ENCODE measurements at places on chromosomes 13 and 19.

GRCh38 chr19:29016926-29017760, 195.8 kb downstream of the UQCRFS1 start:
- no peak for DNase-seq

DNA sequence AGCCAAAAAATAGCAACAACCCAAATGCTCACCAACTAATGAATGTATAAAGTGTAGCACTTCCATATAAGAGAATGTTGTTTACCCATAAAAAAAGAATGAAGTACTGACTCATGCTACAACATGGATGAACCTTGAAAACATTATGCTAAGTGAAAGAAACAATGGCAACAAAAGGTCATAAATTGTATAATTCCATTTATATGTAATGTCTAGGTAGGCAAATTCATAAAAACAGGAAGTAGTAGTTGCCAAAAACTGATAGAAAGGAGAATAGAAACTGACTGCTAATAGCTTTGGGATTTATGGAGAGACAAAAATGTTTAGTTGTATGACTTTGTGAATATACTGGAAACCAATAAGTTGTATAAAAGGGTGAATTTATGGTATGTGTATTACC, 21.6 kb downstream of the MYCBP2 start:
- DNase-seq, result no peak

- no peak for DNase-seq
Measured at GRCh38 chr13:96952595-96952994, 41.7 kb downstream of the OXGR1 start.

DNA sequence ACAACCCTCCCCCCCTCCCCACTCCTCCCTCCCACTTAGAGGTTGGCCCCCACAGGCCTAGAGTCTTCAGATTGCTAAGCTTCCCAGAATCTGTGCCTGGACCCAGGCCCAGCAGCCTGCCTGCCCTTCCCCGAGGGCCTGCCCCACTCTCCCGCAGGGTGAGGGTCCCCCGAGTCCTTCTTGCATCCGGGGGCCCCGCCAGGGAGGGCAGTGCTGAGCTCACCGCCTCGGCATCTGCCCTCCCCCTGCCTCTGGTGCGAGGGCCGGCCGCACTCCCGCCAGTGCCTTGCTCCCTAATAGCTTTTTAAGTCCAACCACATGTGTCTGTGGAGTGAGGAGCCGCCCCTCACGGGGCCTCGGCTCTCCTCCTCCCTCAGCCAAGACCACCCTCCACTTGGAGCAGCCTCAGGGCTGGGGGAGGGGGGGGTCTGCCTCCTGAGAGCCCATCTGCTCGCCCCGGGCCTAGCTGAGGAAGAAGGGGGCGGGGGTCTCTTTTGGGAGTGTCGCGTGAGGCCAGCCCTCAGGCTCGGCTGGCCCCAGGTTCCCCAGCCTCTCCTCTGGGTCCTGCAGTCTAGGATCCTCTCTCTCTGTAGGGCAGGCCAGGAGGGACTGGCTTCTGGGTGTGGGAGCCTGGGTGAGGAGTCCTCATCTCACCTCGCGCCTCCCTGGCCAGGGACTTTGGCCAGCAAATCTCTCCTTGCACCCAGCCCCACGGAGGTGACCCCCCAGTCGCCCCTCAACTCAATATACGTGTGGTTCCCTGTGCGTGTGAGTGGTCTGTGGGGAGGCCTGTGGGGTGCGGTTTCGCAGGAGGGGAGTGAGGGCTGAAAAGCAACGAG, 47.2 kb downstream of the LYL1 start:
- no peak for DNase-seq

DNA sequence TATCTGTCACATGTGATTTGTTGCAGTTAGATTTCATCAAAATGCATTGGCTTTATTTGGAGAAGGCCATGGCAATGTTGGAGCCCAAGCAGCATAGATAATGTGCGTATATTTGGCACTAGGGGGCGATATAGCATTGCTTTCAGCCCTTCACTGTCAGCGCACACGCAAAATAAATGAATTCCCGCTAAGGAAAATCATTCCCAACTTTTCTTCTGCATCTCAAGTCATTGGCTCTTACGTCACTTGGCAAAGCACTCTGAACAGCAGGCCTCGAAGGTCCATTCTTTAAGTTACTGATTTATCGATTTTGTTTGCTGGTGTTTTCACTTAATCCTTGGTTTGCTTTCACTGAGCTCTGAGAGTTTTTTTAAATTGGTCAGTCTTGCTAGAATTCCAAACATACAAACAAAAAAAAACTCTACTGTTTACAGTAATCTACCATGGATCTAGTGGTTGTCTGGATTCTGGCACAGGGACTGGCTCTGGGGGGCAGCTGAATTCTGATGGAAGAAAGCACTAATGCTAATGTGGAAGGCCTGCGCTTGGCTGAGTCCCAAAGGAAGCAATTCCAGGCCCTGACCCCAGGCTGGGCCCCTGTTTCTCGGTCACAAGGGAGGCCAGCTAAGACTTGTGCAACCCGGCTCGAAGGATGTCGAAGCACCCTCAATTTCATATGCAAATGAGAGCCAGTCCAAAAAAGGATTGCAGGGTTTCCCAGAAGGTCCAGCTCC, 97.7 kb upstream of the IPO5 start:
- peak; percentile 22 for DNase-seq

DNA sequence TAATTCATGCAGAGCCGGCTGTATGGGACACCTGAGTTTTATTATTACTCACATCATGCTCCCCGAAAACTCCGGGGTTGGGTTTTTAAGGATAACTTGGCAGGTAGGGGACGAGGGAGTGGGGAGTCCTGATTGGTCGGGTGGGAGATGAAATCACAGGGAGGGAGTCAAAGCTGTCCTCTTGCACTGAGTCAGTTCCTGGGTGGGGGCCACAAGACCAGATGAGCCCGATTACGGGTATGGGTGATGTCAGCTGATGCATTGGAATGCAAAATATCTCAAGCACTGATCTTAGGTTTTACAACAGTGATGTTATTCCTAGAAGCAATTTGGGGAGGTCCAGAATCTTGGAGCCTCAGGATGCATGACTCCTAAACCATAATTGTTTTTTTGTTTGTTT, 18.6 kb upstream of the COG3 start:
- no peak for DNase-seq

GRCh38 chr19:2266183-2266993, 10.2 kb upstream of the JSRP1 start:
- DNase-seq, result peak; percentile 63

DNA sequence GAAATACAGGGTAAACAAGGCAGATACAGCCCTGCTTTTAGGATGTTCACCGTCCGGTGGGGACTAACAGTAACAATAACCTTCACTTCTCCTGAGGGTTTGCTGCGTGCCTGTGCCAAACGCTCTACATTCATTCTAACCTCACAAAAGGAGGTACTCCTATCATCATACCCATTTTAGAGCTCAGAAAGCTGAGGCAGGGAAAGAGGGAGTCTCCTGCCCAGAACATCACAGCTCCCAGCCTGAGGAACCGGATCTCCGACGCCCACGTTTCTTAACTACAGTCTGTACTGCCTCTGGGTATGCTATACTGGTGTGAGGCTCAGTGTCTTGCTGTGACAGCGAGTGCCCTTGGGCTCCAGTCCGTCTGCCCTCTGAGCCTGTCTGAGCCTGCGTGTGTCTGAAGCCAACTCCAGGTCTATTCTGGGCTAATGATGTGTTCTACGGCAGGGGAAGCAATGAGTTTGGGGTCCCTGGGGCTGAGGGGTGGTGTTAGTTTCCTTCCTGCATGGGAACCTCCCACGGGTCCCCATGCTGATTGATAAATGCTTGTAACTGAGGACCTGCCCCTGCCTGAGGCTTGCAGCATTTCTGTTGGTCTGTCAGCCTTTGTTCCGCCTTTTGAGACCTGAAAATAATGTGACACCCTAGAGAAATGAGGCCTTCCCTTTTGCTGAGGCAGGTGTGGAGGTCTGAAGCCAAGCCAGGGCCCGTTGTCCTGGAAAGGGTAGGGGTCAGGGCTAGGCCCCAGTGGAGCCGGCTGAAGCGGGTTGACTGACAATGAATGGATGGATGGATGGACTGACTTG, 4.9 kb downstream of the LIPE start:
- no peak for DNase-seq

GRCh38 chr19:57068311-57068710, 51.5 kb upstream of the USP29 start:
- DNase-seq, result no peak

- no peak for DNase-seq
Measured at GRCh38 chr13:76792731-76793347, 93.4 kb downstream of the KCTD12 start.

DNA sequence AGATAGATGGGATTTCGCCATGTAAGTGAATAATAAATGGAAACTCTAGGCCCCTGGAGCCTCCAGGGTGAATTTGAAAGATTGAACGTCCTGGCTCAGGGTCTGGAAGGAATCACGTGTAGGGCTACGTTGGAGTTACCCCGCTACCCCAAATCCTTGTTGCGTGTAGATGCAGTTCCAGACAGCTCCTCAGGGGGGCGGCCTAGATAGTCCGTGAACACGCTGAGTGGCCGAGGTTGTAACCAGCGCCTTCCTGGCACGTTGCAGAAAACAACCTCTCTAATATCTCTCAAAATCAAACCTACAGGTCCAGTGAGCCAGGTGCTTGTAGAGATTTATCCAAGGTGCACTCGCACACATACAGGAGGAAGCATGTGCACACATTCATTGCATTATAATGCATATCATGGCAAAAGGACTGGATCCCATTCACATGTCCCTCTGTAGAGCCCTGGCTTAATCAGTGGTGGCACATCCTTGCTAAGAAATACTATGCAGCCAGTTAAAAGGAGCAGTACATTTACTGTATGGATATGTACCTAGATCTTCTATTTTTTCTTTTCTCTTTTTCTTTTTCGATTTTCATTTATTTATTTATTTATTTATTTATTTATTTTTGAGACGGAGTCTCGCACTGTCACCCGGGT, 2.5 kb upstream of the KEAP1 start:
- peak; percentile 90 for DNase-seq

DNA sequence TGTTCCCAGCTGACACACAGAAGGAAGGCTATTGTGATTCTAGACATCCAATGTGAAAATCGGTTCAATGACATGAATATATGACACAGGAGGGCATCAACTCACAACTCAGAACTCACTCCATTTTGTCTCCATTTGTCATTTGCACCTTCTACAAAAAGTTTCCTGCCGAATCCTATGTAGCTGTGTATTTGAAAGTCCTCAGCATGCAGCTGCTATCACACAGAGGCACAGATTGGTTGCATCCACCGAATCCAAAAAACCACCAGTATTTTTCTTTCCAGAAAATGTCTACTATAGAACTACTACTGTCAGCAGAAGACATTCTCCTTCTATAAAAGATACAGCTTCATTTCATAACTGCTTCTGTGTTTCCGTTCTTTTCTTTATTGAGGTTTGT, 13.3 kb downstream of the PCDH9 start:
- no peak for DNase-seq

DNA sequence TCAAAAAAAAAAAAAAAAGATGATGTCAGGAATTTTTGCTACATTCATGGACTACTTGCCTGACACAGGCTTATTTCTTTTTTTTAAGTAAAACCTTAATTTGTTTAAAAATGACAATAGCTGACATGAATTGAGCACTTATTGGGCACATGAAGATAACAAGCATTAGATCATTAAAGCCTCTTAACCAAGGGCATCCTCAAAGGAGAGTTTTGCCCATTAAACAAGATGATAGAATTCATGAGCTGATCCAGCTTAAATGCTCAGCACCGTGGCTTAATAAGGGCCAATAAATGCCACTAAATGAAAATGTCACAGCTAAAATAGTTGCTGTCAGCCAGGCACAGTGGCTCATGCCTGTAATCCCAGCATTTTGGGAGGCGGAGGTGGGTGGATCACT, 19.3 kb downstream of the FBXO17 start:
- DNase-seq, result no peak

DNA sequence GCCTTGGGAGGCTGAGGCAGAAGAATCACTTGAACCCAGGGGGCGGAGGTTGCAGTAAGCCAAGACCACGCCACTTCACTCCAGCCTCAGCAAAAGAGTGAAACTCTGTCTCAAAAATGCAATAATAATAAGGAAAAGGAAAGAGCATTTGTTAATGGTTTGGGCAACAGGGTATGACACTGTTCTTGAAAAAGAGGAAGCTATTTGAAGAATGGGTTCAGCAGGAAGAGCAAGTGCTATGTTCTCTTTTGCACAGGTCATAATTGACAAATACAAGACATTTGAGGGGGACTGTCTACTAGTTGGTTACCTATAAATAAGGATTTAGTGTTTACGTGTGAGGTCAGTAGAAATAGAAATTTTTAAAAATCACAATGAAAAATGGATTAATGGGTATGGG, 218.3 kb downstream of the DCT start:
- DNase-seq, result no peak

DNA sequence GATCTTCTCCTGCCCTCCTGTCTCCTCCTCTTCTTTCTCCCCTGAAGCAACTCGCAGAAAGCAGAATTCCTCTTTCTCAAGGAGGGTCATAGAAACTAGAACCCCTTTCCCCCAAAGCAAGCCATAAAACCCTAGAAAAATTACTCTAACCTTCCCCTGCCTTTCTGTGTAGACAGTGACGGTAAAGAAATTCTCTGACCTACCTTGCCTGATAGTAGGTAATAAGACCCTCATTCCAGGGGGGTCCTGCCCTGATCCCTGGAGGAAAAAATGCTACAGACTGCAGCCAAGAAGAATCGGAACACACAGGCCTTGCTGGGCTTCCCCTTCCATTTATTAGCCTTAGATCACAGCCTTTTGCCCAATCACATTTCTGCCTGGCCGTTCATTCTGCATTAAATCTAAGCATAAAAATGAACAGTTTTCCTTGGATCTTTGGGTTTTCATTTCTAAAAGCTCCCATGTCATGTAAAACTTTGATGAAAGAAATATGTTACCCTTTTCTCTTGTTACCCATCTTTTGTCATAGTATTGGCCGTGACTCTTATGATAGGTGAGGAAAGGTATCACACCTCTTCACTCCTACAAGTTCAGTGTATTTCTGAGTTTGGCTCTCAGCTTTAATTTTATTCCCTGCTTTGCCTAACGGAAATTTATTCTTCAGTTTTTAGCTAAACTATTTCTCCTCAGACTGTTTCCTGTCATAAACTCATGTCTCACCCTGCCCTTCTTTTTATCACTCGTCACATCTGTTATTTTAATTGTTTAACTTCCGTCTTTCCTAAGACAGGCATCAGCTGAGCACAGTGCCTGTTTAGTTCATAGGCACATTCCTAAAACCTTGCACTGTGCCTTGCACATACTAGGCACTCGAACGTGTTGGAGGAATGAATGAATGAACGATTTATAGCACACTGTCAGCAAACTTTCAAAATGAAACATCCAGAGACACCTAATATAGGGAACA, 20.4 kb upstream of the CPB2 start:
- no peak for DNase-seq

- DNase-seq, result no peak
Measured at GRCh38 chr19:40702337-40703012, 12.0 kb upstream of the NUMBL start.

GRCh38 chr13:93409001-93409400, 182.4 kb downstream of the GPC6 start:
- no peak for DNase-seq
